ENCODE measurements at places on chromosomes 6 and 20.

- no peak for DNase-seq
Measured at GRCh38 chr6:44232676-44233566, 9.5 kb downstream of the SLC29A1 start.

- DNase-seq: peak; percentile 58
Measured at GRCh38 chr6:47209632-47210031, 100.1 kb downstream of the TNFRSF21 start.

- no peak for DNase-seq
Measured at GRCh38 chr6:44094403-44095242, 32.6 kb downstream of the MRPL14 start.

DNA sequence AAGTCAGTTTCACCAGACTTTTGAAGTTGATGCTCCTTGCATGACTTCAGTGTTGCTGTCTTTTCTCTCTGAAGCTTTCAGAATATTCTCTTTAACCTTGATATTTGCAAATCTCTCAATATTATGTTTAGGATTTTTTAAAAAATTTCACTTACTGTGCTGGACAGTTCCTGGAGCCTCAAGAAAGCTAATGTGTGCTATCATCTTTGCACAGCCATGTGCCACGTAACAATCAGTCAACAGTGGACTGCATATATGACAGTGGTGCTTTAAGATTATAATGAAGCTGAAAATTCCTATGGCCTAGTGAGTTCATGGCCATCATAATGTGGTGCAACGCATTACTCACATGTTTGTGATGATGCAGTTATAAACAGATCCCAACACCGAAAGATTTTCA, 59.1 kb upstream of the OGFRL1 start:
- no peak for DNase-seq

DNA sequence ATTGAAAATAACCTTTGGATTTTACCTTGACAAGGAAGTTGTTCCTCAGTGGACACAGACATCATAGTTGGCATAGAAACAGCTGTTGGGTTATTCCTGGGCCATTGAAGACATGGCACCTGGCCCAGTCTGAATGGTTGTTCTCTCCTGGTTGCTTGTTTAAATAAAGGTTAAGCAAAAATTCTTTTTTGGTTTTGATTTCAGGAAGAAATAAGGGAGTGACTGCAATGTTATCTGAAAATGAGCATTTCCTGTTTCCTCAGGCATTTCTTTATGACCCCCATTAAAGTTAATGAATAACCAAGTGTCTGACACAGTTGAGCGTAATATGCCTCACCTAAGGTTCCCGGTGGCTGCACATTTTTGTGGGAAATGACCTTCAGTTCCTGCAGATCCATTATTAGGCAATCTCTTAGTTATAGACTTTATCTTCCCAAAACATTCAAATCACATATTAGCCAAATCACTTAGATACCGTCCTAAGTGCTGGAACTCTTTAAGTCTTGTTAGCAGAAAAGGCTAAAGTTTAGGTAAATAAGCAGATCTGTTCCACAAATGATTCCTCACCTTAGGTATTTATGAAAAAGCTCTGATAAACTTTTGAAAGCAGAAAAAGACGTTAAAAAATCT, 648.7 kb upstream of the FLRT3 start:
- no peak for DNase-seq

GRCh38 chr6:57313711-57314471, 3.5 kb upstream of the PRIM2 start:
- DNase-seq: peak; percentile 100

DNA sequence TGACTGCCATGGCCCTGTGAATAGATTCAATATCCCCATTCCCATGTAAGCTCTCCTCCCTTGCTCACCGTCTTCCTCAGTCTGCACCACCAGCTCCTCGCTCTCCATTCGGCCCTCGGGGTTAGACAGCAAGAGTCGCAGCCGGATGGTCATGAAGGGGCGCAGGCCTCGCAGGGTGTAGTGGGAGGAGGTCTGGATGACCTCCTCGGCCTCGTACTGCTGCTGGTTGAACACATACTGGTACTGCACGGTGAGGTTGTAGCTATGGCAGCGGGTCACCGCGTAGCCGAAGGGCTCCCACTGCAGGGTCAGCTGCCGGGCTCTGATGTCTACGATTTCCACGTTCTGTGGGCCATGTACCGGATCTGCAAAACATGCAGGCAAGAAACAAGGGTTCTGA, 717.5 kb downstream of the PTPRT start:
- no peak for DNase-seq

- DNase-seq: peak; percentile 75
Measured at GRCh38 chr6:142112451-142113061, 20.2 kb upstream of the GJE1 start.

DNA sequence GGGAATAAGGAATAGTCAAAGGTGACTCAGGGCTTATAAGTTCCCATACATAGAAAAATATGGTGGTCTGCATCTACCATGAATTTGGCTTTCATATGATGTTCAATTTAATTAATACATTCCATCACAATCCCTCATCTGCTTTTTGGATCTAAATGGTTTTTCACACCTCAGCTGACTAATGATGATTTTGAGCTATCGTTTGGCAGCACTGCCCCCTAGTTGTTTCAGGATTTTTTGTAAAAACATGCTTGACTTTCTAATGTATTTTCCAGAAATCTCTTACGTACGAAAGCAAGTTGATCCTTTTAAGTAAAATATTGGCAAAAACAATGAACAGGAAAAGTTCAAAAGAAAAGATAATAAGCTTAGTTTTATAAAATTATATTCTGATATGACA, 408.6 kb upstream of the ADGRB3 start:
- DNase-seq: no peak

- no peak for DNase-seq
Measured at GRCh38 chr6:55888917-55889316, 13.5 kb upstream of the BMP5 start.

DNA sequence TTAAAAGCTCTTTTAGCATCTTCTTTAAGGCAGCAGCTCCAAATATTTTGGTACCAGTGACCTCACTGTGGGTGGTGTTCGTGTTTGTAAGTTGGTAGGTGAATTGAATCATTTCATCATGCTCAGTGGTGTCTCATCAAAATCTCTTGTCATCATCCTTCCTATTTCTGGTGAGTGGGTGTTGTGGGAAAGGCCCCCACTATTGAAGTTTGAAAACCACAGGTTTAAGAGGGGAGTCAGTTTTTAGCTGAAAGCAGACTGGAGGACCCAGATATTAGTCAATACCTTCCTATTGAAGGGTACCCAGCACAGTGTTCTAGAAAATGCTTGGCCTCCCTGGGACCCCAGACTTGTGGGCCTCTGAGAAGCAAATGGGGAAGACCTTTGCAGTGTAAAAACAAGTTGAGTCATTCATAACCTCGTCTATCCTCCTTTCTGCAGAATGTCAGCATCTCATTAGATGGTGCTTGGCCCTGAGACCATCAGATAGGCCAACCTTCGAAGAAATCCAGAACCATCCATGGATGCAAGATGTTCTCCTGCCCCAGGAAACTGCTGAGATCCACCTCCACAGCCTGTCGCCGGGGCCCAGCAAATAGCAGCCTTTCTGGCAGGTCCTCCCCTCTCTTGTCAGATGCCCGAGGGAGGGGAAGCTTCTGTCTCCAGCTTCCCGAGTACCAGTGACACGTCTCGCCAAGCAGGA, 3.7 kb downstream of the PIM1 start:
- DNase-seq: no peak

DNA sequence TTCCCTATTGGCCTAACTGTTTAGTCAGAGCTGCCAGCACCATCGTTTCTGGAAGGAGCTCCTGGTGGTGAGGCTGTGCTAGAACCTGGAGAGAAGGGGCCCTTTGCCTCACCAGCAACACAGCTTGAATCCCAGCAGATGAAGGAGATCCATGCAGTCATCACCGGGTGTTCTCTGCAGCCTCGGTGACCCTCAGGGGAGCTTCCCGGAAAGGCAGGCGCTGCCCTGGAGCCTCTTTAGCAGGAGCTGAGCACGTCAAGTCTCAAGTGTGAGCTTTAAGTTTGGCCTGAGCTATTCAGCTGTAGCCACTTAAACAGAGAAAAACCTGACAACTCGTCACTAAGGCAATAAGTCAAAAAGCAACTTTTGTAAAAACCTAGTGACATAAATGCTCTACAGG, 181.2 kb upstream of the FOXQ1 start:
- no peak for DNase-seq

- peak; percentile 11 for DNase-seq
Measured at GRCh38 chr6:151241853-151242252, 2.1 kb downstream of the AKAP12 start.

DNA sequence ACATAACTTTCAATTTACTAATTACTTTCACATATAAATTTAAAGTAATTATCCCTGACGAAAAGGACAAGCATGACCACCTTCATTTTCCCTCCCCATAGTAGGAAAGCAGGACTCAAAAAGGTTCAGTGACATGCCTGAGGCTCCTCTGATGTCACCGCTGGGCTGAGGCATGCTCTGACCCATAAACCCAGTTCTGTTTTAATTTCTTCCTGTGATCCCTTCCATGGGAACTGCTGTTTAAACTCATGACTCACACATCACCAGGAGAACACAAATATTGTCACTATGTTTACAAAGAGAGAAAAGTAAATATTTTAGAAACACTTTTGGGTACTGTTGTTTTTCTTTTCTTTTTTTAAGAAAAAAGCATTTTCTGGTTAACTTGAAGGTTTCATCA, 38.0 kb upstream of the NR2E1 start:
- peak; percentile 38 for DNase-seq

DNA sequence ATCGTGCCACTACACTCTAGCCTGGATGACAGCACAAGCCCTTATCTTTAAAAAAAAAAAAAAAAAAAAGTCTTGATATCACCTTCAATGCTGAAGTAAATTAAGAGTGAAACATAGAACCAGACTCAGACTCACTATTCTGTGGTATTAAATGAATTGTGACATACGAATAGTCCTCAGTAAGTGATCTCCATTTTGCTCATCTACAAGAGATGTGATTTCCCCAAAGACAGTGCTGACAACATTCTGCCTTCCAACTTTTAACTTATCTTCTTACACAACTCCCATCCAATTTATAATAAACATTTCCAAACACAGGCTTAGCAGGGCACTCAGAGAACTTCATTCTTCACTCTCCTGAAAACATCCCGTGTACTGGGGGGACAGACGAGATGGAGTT, 8.0 kb downstream of the ZBTB24 start:
- no peak for DNase-seq

Measured in EH (cell line).